ENCODE measurements at places on chromosomes 1 and 21.

- DNase-seq, result peak; percentile 1
Observed at GRCh38 chr1:194225821-194226220, 1039.4 kb upstream of the B3GALT2 start.

DNA sequence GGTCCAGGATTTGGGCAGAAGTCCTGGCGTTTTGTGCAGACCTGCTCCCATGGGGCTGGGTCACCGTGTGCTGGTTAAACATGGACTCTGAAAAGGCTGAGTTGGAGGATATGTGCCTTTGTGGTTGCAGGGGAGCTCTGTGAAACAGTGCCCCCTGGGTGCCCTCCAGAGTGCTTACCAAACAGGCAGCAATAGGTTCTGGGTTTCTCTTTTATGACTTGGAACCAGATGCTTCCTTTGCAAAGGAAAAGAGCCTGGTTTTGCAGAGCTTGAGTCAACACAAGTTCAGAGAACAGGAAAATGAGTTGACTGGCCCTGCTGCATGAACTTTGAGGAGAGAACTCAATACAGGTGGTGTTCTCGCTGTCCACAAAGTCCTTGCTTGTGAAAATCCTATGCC, 288.9 kb downstream of the TM2D1 start:
- DNase-seq, result no peak

- DNase-seq, result no peak
Observed at GRCh38 chr1:244102046-244102445, 51.0 kb downstream of the ZBTB18 start.

DNA sequence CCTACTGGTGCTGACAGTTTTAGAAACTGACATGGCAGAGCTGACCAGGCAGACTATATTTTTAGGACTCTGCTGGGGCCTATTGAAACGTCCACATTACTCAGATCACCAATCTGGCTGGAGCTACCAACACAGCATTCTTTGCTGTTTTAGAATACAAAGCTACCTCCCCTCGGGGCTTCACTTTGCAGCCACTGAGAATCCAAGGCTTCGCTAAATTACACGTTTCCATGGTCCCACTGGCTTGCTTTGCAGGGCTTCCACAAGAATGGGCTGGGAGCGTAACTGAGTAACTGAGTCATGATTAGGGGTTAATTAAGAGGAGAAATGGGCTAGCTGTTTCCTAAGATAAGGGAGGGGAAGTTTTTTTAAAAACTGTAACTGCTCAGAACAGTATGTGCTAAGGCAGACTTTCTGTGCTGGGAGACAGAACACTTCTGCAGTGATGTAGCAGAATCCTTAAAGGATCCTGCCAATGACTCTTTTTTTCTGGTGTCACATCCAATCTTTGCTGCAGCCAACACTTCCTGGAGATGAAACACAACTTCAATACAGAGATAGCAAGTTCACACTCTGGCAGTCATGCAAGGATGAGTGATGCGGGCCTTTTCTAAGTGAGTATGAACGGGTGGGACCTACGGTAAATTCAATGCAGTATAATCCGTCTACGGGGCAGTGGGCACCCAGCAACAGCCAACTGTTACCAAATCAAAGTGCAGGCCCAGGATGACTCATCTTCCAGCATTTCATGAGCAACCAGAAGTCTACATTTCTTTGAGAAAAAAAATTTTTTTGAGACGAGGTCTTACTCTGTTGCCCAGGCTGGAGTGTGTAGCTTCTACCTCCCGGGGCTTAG, 21.5 kb downstream of the NDUFS5 start:
- peak; percentile 87 for DNase-seq

GRCh38 chr1:180916012-180916770, 3.5 kb downstream of the KIAA1614 start:
- no peak for DNase-seq

GRCh38 chr1:22662318-22662717, 9.3 kb downstream of the C1QB start:
- DNase-seq, result no peak

All from fibroblast of skin of right biceps (primary cell).